ENCODE measurements at places on chromosomes 12 and 14.

DNA sequence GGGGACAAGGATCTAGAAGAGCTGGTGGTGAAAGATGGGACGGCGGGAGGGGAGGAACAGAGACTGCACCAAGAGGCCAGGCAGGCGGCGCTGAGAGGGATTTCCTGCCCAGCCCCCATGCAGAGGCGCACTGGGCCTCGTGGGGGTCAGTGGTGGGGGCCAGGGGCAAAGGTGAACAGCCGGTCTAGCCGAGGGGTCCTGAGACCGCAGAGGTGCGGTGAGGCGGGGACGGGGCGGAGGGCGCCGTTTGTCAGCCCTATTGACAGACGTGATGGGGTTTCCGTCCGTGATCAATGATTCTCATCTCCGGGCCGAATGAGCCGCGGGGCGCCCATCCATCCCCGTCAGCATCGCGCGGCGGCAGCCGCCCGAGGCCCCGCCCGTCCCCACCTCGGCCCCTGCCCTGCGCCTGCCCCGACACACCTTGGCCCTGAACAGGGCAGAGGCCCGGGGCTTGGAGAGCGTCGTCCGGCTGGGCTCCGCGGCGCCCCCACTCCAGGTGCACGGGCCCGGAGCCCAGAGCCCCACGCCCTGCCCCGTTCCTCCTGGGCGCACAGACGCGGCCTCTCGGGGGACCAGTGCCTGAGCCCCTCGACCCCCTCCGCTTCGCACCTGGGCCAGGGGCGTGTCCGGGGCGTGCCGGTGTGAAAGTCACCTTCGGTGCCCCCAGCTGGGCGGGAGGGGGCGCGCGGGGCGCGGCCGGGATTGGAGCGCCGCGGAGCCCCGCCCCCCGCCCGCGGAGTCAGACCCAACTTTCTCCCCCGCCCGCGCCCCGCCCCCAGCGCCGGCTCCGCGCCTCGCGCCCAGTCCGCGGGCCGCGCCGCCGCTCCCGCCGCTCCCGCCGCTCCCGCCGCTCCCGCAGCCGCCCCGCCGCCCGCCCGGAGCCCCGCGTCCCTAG, at the start of gene NXPH4:
TSS of gene NXPH4 (plus strand) at position 781 of the 898 bp plus-strand sequence. CDS start 176 bp downstream, outside the sequence.
- no peak for DNase-seq

GRCh38 chr12:3464561-3464960, 26.4 kb upstream of the PRMT8 start:
- no peak for DNase-seq

DNA sequence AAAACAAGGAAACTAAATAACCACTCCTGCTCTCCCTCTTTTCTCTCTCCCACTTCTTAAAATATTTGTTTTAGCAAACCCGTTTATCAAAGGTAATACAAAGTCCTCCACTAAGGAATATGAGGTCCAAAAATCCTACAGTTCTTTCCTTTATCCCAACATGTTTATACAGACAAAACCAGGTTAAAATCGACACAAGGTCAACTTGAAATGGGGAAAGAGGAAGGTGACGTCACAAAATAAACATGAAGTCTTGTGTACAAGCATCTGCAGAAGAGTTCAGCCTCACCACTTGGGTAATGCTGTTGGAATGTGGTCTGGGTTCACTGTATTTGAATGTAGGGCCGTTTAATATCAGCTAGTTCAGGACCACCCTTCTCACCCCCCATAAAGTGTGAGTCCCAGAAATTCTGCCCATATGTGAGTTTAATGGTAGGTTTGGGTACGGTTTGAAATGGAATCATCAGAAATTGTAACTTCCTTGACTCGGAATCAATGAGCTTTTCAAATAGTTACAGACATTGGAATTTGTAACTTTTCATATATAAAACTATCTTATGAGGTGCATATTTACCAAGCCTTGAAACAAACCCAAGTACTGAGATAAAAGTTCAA, 120.0 kb upstream of the SLC38A2 start:
- DNase-seq = no peak

GRCh38 chr12:8145754-8146441, 10.9 kb upstream of the ZNF705A start:
- DNase-seq = no peak

- DNase-seq = no peak
Measured at GRCh38 chr12:52382854-52383253, 2.6 kb downstream of the KRT84 start.

GRCh38 chr12:105935981-105936380, 202.8 kb downstream of the NUAK1 start:
- no peak for DNase-seq

- DNase-seq = no peak
Measured at GRCh38 chr12:45939759-45940158, 50.6 kb downstream of the SCAF11 start.

- peak; percentile 64 for DNase-seq
Measured at GRCh38 chr14:69481815-69482568, 2.5 kb upstream of the PLEKHD1 start.

GRCh38 chr14:23639048-23639890, 3.1 kb downstream of the DHRS2 start:
- DNase-seq = no peak
